ENCODE measurements at places on chromosomes 6 and 20.

- no peak for DNase-seq
- H3K27me3 ChIP-seq = no peaks in the 10 kb centered on the region
- peaks cover 28% of the 10 kb centered on the region for H3K4me1 ChIP-seq
These were observed 6.4 kb downstream of the FAM83D start for GRCh38 chr20:38932457-38933120.

DNA sequence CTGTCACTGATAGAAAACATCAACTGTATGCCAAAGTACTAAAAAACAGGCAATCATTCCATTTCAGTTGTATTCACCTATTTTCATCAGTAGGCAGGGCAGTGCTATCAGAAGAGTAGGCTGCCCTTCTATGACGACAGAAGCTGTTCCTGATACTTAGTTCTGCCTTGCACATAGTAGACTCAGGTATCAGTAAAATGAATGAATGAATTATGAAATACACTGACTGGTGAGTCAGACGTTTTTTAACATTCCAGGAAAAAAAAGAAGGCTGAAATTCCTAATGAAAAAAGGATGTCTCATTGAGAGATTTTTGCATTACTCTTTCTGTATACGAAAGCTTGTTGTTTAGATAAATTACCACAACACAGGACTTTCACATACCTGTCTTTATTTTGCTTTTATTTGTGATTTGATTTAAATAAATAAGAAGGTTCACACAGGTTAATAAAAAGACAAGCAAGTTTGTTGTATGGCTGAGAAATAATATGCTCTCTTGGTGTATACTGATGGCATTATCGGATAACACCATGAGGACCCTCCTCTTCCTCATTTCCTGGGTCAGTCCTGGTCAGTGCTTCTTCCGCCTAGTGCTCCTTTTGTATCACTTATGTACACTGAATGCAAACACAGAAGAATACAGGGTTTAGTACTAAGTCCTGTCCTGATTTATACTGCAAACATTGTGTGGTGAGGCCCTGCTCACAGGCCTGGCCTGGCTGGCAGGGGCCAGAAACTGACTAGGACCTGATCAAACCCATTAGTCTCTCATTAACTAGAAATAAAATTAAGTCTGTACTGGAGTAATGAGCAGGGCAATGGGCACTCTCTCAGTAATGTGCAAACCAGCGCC lies 39.4 kb upstream of the SPDEF start:
- no peaks in the 10 kb centered on the region for H3K27me3 ChIP-seq
- H3K4me1 ChIP-seq = peaks cover 49% of the 10 kb centered on the region
- H3K27ac ChIP-seq = no peak overlapping the region
- no peak overlapping the region for H3K4me3 ChIP-seq
- H3K36me3 ChIP-seq = peaks cover 13% of the 10 kb centered on the region

GRCh38 chr20:37356387-37356786 lies 10.4 kb downstream of the SRC start:
- peaks cover 23% of the 10 kb centered on the region for H3K4me1 ChIP-seq
- no peak overlapping the region for H3K27ac ChIP-seq
- no peaks in the 10 kb centered on the region for H3K36me3 ChIP-seq
- no peak for DNase-seq

GRCh38 chr6:121849477-121849876 lies 414.0 kb downstream of the GJA1 start:
- no peaks in the 10 kb centered on the region for H3K27me3 ChIP-seq
- H3K36me3 ChIP-seq = no peaks in the 10 kb centered on the region
- H3K27ac ChIP-seq = no peak overlapping the region
- no peaks in the 10 kb centered on the region for H3K4me1 ChIP-seq

DNA sequence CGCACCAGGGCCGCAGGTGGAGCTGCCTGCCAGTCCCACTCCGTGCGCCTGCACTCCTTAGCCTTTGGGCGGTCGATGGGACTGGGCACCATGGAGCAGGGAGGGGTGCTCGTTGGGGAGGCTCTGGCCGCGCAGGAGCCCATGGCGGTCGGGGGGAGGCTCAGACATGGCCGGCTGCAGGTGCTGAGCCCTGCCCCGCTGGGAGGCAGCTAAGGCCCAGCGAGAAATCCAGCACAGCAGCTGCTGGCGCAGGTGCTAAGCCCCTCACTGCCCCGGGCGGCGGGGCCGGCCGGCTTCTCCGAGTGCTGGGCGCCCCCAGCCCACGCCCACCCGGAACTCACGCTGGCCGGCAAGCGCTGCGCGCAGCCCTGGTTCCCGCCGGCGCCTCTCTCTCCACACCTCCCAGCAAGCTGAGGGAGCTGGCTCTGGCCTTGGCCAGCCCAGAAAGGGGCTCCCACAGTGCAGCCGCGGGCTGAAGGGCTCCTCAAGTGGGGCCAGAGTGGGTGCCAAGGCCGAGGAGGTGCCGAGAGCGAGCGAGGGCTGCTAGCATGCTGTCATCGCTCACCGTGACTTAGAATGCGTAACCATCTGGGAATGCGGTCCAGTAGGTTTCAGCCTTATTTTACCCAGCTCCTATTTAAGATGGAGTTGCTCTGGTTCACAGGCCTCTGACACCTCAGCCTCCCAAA lies 77.3 kb downstream of the C6orf52 start:
- H3K27me3 ChIP-seq = no peaks in the 10 kb centered on the region
- H3K36me3 ChIP-seq = peaks cover 3% of the 10 kb centered on the region
- H3K4me3 ChIP-seq = no peak overlapping the region
- no peak for DNase-seq
- H3K4me1 ChIP-seq = no peaks in the 10 kb centered on the region
- H3K27ac ChIP-seq = no peak overlapping the region

DNA sequence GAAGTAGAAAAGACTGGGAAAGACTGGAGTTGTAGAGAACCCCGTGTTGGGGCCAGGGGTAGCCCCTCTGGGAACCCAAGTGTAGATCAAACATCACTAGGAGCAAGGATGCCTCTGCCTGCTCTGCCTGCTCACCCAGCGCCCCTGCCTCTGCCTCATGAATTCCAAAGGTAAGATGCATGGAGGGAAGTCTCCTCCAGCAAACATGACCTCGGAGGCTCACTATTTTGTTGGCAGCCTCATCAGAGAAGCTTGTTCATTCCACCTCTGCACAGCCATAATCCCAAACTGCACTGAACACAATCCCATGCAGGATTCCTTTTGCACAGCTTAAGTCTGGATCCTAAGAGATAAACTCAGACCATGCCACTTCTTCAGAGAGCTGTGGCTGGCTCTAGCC lies 4.9 kb downstream of the FRS3 start:
- H3K27me3 ChIP-seq = no peaks in the 10 kb centered on the region
- no peak overlapping the region for H3K4me3 ChIP-seq
- DNase-seq = no peak
- peaks cover 12% of the 10 kb centered on the region for H3K36me3 ChIP-seq

GRCh38 chr6:13766201-13766634 lies 48.1 kb downstream of the MCUR1 start:
- no peaks in the 10 kb centered on the region for H3K27me3 ChIP-seq
- H3K4me1 ChIP-seq = peaks cover 21% of the 10 kb centered on the region
- no peaks in the 10 kb centered on the region for H3K36me3 ChIP-seq
- no peak overlapping the region for H3K27ac ChIP-seq

- peak overlapping the region; percentile 94 for H3K27ac ChIP-seq
- peaks cover 39% of the 10 kb centered on the region for H3K36me3 ChIP-seq
- peaks cover 41% of the 10 kb centered on the region for H3K4me1 ChIP-seq
- H3K4me3 ChIP-seq = peak overlapping the region; percentile 93
- no peaks in the 10 kb centered on the region for H3K27me3 ChIP-seq
- DNase-seq = peak; percentile 84
These were observed 109.8 kb downstream of the HFE start for GRCh38 chr6:26196846-26197635.

- no peak overlapping the region for H3K4me3 ChIP-seq
- H3K4me1 ChIP-seq = no peaks in the 10 kb centered on the region
- peaks cover 74% of the 10 kb centered on the region for H3K27me3 ChIP-seq
- H3K36me3 ChIP-seq = no peaks in the 10 kb centered on the region
- no peak overlapping the region for H3K27ac ChIP-seq
These were observed 55.5 kb downstream of the TMEM170B start for GRCh38 chr6:11593096-11593495.
